ENCODE measurements at places on chromosomes 1 and 21.

DNA sequence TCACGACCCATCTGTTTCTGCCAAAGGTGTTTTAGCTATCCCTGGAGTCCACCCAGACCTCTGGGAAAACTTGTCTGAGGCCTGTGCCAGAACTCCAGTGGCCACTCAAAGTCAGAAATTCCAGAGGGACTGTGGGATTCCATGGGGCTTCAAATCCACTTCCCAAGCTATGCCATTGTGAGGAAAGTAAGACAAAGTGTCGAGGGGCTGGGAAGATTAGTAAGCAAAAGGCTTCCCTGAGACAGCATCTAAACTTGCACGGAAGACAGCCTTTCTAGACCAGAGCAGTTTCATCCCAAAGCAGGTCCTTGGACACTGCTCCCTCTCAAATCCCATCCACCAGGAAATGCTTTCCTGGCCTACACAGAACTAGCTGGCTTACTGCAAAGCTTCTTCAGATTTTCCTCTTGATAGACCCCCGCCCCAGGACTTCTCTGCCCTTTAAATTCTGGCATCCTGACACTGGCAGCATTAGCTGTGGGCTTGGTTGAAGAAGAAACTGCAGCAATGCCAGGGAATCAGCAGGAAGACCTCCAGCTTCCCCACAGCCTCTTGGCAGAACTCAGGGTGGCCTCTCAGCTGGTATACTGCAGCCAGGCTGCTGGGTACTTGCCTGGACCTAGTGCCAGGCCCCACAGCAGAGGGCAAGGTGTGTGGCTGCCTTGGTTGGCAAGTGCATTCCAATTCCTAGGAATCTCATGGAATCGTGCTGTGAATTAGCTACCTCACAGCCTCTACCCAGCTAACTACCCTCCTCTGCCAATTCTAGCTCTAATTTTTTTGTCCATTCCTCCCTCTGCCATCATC is 27.3 kb upstream of the LMX1A start:
- DNase-seq: no peak

- no peak for DNase-seq
Observed at GRCh38 chr1:46558141-46558963, 6.9 kb upstream of the KNCN start.

DNA sequence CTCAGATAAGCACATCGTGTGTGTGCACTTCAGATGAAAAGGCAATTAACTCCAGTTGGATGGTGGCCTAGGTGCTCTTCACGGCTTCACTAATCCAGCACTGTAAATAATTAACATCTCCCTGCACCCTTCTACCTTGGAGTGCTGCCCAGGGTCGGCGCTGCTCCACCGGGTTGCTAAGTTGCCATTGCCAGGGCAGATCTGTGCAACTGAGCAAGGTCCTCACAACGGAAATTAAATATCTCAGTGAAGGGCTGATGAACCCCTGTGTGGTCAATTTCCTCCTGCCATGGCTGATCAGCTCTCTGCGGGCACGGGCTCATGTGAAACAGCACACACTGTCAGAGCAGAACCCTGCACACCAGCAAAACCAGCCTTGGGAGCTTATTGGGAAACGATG is 63.2 kb downstream of the SYDE2 start:
- DNase-seq: peak; percentile 77

DNA sequence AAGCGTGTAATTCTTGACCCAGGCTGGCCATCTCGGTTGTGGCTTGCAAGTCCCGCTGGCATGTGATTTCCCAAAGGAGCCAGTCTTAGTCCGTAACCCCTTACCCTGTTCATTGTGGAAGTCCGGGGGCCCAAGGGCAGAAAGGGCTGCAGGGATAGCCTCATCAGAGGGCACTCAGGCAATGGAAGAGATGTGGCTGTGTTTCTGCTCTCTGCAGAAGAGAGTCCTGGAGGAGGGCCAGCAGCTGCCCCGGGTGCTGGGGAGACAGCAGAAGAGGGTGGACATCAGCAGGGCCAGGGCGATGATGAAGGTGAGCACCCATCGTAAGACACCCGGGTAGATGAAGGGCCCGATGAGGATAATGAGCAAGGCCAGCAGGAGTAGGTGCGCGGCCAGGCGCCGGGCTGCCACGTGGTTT is 830 bp downstream of the RNF186 start:
- DNase-seq: no peak

DNA sequence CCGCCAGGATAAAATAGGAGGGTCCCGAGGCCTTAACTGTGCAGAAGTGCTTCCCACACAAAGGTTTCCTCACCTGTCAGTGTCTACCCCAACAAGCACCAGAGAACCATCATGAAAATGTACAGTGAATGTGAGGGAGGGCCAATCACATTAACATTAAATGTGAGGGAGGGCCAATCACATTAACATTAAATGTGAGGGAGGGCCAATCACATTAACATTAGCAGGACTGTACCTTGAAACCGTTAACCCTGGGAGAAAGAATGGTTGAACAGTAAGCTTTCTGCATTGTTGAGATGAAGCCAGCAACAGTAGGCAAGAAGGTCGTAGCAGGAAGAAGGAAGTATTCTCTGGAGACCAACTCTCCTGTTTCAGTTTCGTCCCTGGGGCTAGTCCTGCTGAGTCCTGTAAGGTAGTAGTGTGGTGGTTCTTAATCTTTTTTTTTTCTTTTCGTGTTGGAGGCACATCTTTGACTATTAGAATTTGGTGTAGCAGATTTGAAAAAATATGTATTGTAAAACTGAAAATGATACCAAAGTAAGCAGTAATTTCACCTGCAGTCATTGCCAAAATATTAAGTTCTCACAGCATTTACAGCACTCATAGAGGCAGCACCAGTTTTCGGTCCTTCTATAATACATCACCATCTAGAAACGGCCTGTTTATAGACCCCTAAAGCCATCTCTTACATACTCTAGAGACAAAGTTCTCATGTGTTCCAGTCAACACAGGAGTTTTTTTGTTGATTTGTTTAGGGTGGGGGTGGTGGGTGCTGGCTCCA is 98.6 kb upstream of the PPP2R5A start:
- no peak for DNase-seq

- DNase-seq: peak; percentile 90
Observed at GRCh38 chr1:107138767-107139445, 1.9 kb upstream of the NTNG1 start.

DNA sequence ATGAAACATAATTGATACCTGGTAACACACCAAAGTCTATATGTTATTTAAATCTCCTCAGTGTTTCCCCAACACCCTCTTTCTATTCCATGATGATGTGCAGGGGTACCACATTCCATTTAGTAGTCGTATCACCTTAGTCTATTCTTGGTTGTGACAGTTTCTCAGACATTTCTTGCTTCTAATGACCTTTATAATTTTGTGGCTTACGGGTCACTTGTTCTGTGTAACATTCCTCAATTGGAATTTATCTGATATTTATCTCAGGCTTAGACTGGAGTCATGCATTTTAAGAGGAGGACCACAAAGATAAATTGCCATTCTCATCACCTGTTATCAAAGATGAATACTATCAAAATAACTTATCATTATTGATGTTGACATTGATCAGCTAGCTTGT is 679.6 kb downstream of the USP25 start:
- DNase-seq: no peak

GRCh38 chr1:9590945-9591668 is 2.4 kb downstream of the TMEM201 start:
- no peak for DNase-seq

DNA sequence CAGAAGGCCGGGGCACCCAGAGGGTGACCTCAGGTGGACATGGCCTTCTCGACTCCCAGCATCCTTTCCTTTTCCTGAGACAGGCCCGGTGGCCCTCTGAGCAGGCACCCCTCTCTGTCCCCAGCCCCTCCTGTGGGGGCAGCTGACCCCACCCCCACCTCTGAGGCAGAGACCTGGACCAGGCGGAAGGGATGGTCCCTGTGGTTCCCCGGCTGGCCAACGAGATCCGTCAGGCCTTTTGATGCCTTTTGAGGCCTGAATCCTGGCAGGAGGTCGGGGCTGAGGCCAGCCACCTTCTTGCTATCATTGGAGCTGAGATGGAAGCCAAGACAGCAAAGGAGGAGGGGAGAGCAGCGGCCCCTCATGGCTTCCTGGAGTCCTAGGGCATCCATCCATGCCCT is 50.2 kb upstream of the ACTRT2 start:
- DNase-seq: no peak

GRCh38 chr1:62315387-62315786 is 3.8 kb downstream of the KANK4 start:
- no peak for DNase-seq

DNA sequence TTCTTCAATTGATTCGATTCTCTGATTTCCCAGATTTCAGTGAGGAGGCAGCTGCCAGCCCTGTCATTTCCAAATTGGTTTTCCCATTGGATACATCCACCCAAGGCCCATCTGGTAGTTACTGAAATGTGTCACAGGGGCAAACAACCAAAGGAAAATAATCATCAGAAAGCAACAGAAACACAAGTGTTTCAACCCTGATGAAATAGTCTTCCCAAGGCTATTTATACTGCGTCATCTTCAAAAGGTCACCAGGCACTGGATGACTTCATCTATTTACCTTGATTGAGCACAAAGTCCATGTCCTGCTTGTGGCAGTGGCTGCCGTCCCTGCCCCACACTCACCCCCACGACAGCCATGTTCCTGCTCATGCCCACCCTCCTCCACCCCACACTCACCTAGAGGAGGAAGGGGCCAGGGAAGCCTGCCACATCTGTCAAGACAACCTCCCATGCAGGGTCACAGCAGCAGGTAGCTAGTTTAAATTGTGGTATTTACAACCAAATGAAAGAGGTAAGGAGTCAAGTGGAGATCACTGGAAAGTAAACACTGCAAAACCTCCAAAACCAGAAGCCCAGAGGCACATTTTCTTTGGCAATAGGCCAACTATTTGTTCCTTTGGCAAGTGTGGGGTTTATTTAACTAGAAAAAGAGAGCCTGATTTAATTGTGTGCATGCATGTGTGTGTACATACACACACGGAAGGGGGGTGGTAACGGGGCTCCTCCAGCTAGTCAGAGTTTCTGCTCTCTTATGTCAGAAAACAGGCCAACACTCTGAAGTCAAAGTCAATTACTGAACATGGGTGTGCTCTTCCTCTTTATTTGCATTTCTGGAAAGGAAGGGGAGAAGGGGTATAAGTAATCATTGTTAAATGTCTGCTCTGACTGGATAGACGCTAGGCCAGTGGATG is 49.5 kb upstream of the RAB4A start:
- no peak for DNase-seq

DNA sequence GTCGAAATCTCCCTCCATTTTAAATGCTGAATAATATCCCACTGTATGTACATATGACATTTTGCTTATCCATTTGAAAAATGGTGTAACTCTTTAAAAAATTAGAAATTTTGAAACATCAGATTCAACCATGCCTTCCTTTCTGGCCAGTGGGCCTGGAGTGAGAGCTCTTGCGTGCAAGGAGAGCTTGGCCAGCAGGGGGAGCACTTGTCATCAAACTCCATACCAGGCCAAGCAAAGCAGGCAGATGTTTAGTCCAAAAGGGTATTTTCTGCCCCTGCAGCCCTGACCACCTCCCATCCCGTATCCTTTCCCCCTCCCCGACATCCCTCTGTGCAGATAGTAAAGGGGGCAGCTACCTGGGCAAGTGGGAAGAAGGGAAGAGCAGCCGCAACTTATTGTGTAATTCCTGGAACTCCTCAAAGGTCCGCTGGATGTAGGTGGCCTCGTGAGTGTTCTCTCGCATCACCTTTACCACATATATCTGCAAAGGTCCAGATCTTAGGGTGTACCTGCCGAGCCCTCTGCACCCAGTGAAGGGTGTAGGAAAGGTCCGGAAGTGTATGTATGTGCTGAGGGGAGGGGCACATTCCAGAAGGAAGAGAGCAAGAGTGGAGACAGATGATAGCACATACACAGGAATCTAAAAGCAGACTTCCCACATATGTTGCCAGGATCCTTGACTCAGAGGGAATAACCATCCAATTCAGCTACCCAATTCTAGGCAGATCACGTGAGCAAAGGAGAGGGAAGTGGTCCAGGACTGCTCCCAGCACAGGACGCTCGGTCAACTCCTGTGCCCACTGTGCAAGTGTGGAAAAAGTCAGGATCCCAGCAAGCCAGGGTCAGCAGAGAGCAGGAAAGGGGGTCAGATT is 19.9 kb upstream of the PPP1R15B start:
- DNase-seq: peak; percentile 42

DNA sequence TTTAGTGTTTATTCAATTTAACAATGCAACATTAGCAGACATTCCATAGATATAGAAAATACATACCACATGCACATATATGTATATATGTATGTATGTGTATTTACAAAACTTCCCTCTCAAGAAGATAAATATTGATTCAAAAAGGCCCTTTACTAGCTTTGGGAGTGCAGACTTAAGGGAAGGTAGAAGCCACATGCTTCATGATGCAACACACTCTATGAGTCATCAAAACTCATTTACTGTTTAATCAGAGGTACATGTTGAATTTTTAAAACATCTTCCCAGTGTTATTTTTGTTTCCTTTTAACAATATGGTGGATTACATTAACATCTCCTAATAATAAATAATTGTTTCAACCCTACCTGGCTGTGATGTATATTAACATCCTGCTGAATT is 61.4 kb upstream of the KIRREL1 start:
- DNase-seq: no peak

DNA sequence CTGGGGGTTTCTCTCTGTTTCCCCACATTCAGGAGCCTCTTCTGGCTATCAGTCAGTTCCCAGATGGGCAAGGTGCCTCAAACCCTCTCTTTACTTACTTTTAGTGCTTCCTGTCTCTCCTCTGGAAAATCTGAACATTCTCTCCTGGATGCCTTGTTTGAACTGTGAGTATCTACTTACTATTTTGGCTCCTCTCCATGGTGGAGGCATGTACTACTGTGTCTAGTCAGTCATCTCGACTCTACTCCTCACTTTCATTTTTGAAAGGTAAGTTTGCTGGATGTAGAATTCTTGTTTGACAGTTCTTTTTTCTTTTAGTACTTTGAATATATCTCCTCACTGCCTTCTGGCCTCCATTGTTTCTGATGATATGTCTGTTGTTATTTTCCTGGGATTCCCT is 70.9 kb upstream of the FAM78B start:
- no peak for DNase-seq

DNA sequence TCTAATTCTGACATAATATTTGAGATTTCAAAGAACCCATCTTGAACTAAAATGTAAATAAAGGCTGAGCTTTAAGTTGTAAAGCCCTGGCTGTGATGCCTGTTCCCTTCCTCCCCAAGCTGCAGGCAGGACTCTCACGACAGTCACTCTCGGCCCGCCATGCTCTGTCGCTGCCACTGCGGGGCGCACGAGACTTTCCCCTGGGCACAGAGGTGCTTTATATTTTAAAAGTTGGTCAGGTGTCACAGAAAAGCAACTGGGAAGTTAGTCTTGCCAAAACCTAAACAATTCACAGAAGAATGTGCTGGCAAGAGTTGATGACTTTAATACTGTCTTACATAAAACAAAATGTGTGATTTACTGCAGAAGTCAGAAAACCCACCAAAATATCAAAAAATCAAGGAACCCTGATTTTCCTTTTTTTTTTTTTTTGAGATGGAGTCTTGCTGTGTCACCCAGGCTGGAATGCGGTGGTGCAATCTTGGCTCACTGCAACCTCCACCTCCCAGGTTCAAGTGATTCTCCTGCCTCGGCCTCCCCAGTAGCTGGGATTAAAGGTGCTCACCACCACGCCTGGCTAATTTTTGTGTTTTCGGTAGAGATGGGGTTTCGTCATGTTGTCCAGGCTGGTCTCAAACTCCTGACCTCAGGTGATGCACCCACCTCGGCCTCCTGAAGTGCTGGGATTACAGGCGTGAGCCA is 10.7 kb downstream of the LRRC47 start:
- DNase-seq: no peak
